ENCODE measurements at places on chromosomes 4 and X. TPM values are rescaled to one million over a fixed set of nuclear protein-coding genes. Genes with fewer than 3 reads are reported as not detected.
A peak's percentile ranks its signal among the peaks of the same experiment; 100 is the strongest.

DNA sequence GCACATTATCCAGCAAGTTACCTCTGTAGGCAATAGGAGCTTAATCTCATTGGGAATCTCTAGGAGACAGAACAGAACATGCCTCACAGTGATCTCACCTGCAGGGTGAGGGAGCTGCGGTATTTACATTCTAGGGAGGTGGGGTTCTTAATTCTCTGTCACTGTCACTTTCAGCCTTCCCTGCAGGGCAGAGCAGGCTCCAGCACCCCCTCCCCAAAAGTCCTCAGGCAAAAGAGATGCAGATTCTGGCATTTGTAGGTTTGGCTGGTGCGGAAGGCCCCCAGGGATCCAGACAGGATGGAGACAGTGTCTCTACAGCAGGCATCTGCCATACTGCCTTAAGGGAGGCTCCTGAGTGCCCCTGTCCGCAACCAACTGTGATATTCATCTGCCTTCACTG lies 166.4 kb upstream of the ATP6AP2 start:
- no peak for DNase-seq

DNA sequence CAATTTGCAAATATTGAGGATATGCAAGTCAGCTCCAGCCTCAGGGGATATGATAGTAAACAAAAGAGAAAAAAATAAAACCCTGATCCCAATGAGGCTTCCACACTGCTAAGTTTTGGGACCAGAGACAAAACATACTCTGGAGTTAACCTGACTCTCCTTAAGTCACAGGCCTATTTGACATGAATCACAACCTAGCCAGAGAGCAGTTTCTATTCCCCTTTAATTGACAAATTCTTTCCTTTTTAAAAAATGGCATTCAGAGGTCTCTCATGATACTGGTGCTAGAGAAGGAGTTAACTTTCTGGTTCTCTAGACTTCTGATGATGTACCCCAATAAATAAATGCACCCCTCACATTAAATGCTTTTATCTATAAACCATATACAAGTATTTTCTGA lies 8.8 kb downstream of the ACSL1 start:
- no peak for DNase-seq

DNA sequence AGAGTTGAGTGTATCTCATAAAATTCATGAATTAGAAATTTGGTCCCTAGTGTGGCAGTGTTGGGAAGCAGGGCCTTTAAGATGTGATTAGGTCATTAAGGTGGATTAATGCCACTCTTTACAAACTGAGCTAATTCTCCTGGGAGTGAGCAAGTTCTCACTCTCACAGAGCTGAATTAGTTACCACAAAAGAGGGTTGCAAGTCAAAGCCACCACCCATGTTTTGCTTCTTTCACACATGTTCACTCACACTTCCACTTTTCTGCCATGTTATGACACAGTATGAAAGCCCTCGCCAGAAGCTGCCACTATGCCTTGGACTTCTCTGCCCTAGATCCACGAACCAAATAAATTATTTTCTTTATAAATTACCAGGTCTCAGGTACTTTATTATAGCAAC lies 332.1 kb downstream of the ARAP2 start:
- DNase-seq, result no peak

- DNase-seq, result no peak
Observed at GRCh38 chr4:157372154-157372553, 151.6 kb downstream of the GRIA2 start.

DNA sequence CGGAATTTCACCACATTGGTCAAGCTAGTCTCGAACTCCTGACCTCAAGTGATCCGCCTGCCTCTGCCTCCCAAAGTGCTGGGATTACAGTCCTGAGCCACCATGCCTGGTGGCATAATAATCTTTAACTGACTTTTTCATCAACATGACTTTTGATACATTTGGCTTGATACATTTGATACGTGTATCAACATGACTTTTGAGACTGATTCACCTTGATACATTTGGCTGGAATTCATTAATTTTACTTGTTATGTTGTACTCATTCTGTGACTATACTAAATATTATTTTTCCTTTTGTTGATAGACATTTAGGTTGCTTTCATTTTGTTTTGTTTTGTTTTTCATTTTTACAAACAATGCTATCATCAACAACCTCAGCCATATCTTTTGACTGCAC lies 6.3 kb downstream of the TMEM154 start:
- DNase-seq, result no peak

- no peak for DNase-seq
Observed at GRCh38 chrX:11188664-11189063, 77.5 kb downstream of the HCCS start.

DNA sequence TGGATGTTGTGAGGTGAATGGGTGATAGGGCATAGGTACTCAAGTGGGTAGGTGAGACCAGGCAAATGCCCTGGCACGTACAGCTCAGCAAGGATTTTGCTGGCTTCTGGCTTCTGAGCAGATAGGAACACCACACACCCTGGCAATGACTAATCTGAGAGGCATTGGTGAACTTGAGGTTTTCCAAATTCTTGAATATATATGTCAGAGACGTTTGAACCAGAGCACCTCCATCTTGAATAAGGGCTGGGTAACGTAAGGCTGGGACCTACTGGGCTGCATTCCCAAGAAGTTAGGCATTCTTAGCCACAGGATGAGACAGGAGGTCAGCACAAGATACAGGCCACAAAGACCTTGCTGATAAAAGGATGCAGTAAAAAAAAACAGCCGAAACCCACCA lies 204.5 kb downstream of the NLGN4X start:
- DNase-seq, result no peak

- no peak for DNase-seq
Observed at GRCh38 chr4:61860376-61860775, 660.2 kb downstream of the ADGRL3 start.

GRCh38 chr4:85474818-85475630 lies at the start of gene ARHGAP24:
TSS of gene ARHGAP24 (plus strand) at chr4:85475150.
- DNase-seq, result peak; percentile 80

DNA sequence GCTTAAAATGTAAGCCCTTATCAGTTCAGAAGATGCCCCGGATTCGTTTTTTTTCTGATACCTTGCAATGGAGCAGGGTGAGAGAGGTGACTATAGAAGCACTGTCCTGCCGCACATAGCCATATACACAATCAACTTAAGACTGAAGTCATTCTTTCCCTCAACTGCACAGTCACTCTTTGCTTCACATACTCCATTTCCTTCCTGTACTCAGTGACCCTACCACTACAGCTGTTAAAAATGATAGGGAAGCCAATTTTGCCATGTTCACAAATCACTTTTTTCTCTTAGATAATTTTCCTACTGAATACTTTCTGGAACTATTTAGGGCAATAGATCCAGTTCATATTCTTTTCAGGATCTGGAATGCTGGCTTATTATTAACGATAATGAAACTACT lies 300.0 kb downstream of the ANK2 start:
- DNase-seq, result no peak

GRCh38 chr4:20383283-20383682 lies 131.6 kb downstream of the SLIT2 start:
- no peak for DNase-seq

DNA sequence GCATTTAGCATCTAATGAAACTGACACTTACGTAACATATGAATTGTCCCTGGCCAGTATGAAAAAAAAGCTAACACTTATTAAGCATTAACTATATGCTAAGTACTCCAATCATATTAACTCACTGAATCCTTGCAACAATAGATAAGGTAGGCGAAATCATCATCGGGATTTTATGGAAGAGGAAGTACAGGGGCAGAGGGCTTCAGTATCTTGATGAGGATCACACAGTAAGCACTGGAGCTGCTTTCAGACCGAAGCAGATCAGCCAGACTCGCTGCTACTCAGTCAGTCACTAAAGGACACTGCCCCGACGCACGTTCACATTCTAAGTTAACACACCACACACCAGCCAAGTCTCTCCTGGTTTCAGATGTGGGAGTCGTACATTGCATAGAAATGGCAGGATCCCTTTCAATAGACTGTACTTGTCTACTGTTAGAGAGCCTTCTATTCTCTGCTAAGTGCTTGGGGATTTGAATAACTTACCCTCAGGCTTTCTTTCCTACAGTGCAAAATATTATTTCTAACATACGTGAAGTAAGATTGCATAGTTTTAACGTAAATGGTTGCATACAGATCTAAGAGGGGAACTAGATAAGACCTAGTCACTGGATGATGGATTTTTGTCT lies 540.2 kb upstream of the TENM3 start:
- DNase-seq, result no peak

DNA sequence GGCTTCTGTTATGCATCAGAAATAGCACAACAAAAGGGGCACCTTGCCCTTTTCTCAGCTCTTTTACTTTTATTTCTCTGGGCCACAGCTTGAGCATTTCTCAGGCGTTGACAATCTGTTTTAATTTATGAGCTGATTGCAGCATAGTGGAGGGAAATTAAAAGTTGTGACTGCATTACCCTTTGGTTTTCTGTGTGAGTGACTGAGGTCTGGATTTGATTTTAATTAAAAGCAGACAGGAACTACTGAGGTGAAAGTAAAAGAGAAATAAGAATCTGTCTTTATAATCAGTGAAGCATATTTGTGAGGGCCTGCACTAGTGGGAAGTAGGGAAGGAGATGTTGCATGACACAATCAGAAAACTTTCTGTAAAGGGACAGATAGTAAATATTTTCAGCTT lies 43.4 kb upstream of the GEMIN8 start:
- no peak for DNase-seq

- DNase-seq, result peak; percentile 57
Observed at GRCh38 chr4:39044956-39045826, 13.0 kb upstream of the TMEM156 start.

GRCh38 chr4:151431728-151432127 lies 22.8 kb downstream of the FHIP1A start:
- DNase-seq, result no peak

GRCh38 chr4:52837716-52838558 lies 24.2 kb upstream of the RASL11B start:
- no peak for DNase-seq

DNA sequence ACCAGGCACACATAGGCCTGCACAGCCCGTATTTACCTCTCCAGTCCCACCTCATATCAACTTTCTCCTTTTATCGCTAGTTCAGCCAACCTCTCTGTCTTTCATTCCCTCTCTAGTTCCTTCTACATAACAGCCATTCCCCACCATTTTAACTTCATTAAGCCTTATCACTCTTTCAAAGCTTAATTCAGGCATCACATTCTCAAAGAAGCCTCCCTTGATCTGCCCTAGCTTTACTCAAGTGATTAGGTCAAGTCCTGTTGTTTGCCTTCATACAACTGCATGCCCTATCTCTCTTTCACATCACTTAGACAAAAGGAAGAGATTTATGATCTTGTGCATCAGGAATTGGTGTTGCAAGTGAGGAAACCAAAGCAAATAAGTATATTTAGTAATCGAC lies 74.2 kb downstream of the ALPK1 start:
- DNase-seq, result no peak

- DNase-seq, result no peak
Observed at GRCh38 chrX:132692526-132692925, 203.7 kb upstream of the MBNL3 start.

DNA sequence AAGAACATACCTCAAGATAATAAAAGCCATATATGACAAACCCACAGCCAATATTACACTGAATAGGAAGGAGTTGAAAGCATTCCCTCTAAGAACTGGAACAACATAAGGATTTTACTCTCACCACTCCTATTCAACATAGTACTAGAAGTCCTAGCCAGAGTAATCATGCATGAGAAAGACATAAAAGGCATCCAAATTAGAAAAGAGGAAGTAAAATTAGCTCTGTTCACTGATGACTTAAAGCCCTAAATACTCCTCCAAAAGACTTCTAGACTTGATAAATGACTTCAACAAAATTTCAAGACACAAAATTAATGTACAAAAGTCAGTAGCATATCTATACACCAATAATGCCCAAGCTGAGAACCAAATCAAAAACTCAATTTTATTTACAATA lies 235.7 kb downstream of the NKX6-1 start:
- DNase-seq, result no peak

DNA sequence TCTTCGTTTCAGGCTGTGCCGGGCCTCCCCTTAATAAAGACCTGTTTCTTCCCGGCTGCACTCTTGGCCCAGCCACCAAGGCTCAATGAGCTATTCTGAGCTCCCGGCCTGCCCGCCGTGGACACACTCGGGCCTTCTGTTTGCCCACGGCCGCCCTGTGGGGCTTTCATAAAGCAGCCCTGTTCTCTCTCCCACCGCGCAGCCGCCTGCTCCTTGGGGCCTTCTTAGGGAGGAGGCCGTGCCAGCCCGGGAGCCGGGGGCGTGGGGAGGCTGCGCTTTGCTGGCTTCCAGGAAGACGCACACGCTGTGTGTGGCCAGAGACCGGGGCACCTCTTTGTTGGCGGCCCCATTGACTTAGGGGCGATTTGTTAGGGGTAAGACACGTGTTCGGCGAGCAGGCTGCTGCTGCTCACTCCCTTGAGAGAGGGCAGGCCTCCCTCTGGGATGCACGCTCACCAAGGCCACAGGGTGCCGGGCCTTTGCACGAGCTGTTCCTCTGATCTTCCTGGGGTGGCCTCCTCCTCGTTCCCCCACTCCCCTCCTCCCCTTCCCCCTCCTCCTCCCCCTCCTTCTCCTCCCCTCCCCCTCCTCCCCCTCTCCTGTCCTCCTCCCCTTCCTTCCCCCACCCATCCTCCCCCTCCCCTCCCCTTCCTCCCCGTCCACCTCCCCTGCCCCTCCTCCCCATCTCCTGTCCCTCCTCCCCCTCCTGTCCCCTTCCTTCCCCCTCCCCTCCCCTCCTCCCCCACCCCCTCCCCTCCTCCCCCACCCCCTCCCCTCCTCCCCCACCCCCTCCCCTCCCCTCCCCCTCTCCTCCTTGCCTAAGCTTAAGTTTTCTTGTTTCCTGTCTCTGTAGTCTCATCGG lies 11.3 kb downstream of the BLOC1S4 start:
- DNase-seq, result no peak

DNA sequence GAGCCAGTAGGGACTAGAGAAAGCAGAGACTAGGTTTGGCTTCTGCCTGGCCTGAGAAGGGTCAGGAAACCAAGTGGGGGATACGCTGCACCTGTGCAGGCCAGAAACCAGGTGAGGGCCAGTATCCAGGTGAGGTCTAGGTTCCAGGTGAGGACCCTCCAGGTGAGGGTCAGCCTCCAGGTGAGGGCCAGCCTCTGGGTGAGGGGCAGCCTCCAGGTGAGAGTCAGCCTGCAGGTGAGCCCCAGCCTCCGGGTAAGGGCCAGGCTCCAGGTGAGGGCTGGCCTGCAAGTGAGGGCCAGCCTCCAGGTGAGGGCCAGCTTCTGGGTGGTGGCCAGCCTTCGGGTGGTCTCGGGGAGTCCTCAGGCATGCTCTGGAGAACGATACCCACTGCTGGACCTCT lies 238.8 kb downstream of the USP46 start:
- no peak for DNase-seq

DNA sequence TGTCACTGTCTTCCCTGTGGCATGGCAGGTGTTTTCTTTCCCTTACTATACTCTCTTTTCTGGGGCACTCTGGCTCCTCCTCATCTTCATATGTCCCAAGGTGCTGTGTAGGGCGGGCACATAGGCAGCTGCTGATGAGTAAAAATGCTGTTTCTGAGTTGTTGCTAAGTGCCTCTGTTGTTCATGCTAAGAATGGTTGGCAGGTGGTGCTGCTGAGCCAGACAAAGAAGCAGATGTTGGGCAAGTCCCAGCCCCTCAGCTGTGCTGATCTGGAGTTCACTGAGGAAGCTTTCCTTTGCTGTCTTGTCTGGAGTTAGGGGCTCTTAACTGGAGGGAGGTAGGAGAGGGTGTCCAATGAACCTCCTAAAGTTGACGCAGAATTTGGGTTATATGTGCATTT lies 40.6 kb downstream of the HADH start:
- DNase-seq, result no peak

Gene FAM9B
- 1.1 TPM for total RNA-seq

Gene ELF2
- 14.3 TPM for total RNA-seq

Gene CC2D2A
- total RNA-seq, result 2.4 TPM

Gene PLAC1
- not detected for total RNA-seq

Gene TRPC5OS
- not detected for total RNA-seq

Gene CXorf51B
- not detected for total RNA-seq

Gene CFAP47
- 0.40 TPM for total RNA-seq

Gene PLAC8
- 6.8 TPM for total RNA-seq

Gene MAP3K15
- 0.08 TPM for total RNA-seq

Data from left lobe of liver (tissue), 2 donors.